ENCODE measurements at places on chromosomes 12 and 14.

- DNase-seq, result no peak
Observed at GRCh38 chr12:100199023-100199346, 1.6 kb upstream of the ACTR6 start.

DNA sequence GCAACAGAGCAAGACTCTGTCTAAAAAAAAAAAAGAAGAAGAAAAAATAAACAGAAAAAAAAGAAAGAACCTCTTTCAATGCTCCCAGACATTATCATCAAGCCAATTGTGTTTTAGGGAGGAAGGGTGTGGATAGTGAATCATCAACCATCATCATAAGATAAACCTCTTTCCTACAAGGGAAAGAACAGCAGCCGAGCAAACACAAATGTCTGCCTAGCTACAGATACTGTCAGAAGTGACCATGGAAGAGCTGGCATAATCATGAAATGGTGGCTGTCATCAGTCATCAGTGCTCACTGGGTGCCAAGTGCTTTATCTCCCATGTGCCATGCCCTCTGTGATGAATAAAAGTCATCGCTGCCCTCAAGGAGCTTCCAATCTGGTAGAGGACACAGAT lies 46.6 kb downstream of the SLC17A8 start:
- DNase-seq, result no peak

- DNase-seq, result no peak
Observed at GRCh38 chr12:50508414-50508813, 3.6 kb downstream of the DIP2B start.

DNA sequence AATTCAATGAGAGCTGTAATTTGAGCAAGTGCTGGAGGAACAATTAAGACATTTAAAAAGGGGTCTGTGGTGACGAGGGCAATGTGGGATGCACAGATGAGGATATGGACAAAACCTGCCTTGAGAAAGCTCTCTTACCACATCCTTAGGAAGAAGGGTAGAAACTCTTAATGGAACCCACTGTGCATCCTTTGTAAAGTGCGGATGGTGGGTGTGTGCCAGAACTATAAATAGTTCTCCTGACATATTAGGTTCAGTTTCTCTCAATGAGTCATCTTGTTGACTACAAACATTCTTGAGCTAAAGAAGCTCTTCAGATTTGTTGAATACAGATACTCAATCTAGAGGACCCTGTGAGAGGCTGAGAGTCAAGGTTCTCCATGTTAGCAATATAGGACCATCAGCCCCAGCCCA lies 106.1 kb upstream of the ANO4 start:
- DNase-seq, result peak; percentile 55

- DNase-seq, result no peak
Observed at GRCh38 chr14:64253672-64254071, 40.5 kb downstream of the ESR2 start.

DNA sequence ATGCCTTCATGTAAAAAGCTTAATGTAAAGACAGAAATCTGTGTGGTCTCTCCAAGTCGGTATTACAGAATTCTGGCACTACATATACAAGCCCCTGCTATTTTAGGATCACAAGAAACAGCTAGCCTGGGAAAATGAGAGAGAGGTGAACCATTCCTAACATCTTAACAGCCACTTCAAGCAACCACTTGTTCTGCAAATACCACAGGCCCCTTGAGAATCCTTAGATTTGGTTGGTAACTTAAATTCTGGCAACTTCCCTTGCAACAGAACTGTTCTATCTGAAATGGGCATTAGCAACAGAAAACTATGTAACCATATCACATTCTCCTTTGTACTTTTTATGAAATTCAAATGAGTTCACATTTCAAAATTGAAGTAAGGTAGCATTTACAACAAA lies 68.5 kb downstream of the SPPL3 start:
- no peak for DNase-seq

DNA sequence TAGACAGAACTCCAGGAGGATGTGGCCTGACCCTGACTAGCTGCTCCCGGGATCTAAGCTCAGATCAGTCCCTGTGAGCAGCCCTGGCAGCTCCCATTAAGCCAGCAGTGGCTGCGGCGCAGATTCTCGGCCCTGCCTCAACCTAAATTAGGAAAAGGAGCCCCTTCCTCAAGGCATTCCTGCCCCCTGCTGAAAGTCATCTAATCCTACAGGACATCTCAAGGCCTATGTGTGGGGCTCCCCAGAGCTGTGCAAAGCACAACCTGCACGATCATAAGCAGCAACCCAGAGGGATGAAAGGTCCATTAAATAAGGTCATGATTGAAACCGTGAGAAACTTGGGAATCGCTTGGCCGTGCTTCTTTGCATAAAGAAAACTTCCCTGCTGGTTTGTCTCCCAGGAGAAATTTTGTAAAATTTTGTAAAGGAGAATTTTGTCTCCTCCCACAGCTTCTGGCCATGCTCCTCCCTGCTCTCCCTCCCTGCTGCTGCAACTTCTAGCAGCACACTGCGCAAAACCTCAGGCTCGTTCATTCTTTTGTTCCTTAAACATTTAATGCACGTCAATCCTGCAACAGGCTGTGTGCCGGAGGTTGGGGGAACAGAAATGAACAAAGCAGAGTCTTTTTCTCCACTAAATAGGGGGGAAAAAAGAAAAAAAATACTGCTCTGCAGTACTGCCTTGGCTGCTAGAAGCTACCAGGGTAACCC lies 96.6 kb upstream of the SLC35F4 start:
- no peak for DNase-seq

- DNase-seq, result no peak
Observed at GRCh38 chr12:116982791-116983411, 72.2 kb downstream of the FBXW8 start.

GRCh38 chr14:20440465-20440864 lies 4.5 kb upstream of the KLHL33 start:
- no peak for DNase-seq

- no peak for DNase-seq
Observed at GRCh38 chr12:32025906-32026305, 66.7 kb downstream of the RESF1 start.

DNA sequence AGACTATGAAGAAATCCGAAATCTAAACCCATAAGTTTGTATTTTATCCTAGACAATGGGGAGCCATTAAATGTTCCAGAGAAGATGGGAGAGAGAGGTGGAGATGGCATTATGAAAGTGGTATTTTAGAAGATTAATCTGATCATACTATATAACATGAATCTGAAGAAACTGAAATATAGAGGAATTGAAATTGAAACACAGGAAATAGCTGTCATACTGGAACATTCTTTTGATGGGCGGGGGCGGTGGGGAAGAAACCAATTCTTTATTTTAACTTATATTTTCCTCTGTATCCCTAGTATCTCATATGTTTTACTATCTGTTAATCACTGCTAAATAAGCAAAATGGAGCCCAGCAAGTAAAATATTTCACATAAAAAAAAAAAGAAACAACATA lies 27.0 kb upstream of the FOXN3 start:
- no peak for DNase-seq

GRCh38 chr12:12147111-12147510 lies 76.4 kb downstream of the BCL2L14 start:
- no peak for DNase-seq

DNA sequence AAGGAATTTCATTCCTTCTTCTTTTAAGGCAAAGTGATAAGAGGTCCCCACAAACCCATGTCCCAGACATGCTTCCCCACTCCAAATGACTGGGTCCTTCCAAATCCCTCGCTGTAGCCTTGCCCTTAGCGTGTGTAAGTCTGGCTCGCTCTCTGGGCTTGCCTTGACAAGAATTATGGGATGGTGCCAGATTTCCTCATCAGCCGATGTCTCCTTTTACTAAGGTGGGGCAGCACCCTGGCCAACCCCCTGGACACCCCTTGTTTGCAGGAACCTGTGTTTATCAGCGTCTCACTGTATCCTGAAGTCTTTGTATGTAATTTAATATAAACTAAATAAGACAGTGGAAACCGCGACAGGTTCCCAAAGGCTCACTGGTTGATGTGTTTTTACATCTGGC lies 493.3 kb downstream of the EGLN3 start:
- no peak for DNase-seq

DNA sequence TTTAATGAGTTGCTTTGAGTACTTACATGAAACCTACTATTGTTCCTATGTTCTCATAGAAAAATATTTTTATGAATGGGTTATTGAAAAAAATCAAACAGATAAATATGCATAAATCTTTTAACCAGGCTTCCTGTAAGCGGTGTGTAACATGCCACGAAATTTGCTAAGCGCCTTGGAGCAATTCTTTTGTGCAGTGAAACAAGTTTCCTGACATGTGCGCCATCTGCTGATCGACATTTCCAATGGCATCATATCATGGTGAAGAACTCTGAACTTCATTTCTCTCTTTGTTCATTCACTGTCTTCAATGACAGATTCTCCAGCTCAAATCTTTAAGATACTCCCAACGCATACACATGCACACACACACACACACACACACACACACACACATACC lies 145.6 kb upstream of the NAV3 start:
- peak; percentile 4 for DNase-seq

GRCh38 chr12:15996254-15996653 lies 85.1 kb downstream of the DERA start:
- DNase-seq, result peak; percentile 75

DNA sequence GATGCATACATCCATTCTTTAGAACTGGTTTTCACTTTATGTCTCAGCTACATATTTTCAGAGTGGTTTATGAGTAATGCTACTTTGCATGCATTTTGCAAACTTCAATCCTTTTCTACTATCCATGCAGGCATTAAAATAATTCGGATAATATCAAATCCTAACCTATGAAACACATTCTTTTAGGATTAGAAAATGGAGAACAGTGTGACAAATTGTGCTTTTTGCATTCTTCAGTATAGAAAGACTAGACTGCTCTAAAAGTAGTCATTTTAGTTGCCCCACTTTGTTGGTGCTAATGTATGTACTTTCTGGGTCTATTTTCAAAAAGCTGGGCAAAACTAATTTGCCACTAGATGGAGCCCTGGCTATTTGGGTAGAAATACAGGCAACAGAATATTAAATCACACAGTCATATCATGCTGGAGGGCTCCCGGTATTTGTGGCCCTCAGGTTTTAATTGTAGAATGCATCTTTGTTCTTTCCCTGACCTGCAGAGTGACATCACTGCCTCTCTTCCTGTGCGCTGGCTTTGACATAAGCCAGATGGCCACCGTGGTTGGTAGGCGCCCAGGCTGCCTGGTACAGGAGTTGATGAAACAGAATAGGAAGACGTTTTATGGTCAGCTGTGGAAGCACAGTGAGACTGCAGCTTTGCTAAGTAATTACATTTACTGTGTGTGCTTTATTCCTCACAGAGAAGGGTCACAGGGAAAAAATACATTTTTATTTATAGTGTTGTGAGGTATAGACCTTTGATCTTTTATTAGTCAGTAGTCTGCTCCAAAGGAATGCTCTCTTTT lies 28.1 kb downstream of the MSRB3 start:
- DNase-seq, result no peak

DNA sequence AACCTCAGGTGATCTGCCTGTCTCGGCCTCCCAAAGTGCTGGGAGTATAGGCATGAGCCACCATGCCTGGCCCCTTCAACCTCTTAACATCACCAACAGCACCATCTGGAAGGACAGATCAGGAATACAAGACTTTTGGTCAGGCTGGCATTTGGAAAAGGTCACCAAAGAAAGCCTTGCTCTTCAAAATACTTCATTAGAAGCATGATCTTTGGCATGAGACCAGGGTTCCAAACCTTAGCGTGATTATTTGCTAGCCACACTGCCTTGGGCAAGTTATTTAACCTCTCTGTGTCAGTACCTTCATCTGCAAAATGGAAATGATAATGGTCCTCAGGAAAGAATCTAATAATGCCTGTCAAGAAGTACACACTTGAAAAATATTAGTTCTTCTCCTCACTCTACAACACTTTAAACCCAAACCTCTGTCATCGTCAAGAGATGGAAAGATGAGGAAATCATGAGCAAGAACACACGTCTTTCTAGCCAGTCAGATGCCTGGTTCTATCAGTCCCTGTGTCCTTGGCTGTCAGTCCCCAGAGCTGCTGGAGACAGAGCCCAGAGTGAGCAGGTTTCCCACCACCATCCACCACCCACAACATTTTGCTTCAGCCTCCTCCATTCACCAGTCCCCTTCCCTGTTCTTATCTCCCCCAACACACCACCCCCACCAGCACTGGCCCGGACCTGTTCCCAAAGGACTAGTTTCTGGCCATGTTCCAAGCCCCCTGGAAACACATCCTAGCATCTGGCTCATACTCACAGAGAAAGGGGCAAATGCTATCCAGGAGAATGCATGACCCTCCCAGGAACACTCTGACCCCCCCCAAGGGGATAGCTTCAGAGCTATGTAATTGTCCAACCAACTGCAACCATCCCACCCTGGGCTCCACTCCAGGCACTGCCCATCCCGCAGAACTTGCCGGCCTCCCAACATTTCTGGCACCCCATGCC lies 2.0 kb downstream of the ADCY6 start:
- no peak for DNase-seq

DNA sequence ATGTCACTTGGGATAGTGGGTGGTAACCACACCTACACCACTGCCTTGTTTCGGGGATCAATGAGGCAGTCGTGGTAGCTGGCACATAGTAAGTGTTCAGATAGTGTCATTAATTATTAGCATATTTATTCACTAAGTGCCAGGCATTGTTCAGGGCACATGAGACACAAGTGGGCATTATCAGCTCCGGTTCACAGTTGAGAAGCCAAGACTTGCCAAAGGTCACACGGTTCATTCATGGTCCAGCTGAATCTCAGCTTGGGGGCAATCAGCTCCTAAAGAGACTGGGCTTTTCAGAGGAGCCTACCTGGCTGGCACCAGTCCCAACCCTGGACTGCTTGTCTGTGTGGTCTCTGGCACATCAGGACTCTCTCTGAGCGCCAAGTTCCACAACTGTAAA lies 121.3 kb downstream of the PTPN11 start:
- DNase-seq, result no peak

GRCh38 chr14:79044894-79045624 lies 874.9 kb downstream of the NRXN3 start:
- DNase-seq, result no peak

GRCh38 chr12:9340422-9341259 lies 132.4 kb upstream of the PZP start:
- no peak for DNase-seq

DNA sequence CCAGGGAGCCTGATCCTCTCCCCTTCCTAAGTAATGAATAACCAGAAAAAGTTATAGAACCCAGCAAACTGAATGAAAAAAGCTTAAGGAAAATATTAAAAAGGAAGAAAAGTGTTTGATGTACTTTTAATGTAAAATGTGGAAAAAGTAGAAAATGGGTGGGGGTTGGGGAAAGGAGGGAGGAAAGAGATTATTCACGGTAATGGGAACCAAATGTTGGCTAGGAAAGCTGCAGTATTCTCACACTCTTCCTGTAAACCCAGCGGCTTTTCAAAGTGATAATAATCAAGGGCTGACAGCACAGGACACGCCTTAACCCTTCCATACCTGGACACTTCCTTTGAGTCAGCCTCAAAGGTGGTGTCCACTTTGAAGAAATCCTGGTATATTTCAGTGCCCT lies 139.2 kb downstream of the TGFB3 start:
- DNase-seq, result no peak

- no peak for DNase-seq
Observed at GRCh38 chr12:116278279-116278626, 760 bp upstream of the MED13L start.

DNA sequence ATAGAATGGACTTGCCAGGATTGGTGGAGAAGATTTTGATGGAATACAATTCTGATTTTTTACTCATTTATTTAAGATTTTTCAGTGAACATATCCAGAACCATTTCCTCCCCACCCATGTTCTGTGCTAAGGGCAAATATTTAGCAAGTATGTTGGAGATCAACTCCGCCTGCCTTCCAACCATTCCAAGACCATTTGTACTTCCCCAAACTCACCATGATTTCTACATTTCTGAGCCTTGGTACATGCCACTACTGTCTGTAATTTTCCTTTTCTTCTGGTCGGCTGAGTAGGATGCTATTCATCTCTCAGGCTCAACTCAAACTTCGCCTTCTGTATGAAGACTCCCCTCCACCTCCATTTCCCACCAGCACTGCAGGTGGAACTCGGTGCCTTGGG lies 150.6 kb downstream of the NTF3 start:
- no peak for DNase-seq
